ENCODE measurements at places on chromosomes 1 and 21.

- DNase-seq = no peak
Measured at GRCh38 chr1:68174738-68175113, 57.6 kb downstream of the WLS start.

DNA sequence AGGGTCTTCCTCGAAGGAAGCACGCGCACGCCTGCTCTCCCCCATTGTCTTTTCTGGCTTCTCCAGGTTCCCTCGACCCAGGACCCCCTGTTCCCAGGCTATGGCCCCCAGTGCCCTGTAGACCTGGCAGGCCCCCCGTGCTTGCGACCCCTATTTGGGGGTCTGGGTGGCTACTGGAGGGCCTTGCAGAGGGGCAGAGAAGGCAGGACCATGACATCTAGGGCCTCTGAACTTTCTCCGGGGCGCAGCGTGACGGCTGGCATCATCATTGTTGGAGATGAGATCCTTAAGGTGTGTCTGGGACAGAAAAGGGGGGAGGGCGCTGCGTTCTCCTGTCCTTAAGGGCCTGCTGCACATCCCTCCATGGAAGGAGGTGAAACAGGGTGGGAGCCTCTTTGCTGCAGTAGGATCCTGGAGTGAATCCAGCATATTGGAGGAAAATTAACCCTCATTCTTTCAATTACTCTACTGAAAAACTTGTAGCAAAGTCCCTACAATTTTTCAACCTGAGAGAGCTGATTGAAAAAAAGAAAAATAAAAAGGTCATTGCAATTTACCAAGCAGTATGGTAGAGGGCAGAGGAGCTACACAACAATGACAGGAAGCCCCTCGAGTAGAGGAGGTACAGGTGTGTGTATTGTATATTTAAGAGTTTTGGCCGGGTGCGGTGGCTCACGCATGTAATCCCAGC is 777 bp downstream of the FLAD1 start:
- DNase-seq = no peak

GRCh38 chr1:211684791-211685190 is 9.4 kb upstream of the NEK2 start:
- DNase-seq = no peak

GRCh38 chr1:83064589-83065242 is 934.2 kb downstream of the TTLL7 start:
- DNase-seq = no peak

DNA sequence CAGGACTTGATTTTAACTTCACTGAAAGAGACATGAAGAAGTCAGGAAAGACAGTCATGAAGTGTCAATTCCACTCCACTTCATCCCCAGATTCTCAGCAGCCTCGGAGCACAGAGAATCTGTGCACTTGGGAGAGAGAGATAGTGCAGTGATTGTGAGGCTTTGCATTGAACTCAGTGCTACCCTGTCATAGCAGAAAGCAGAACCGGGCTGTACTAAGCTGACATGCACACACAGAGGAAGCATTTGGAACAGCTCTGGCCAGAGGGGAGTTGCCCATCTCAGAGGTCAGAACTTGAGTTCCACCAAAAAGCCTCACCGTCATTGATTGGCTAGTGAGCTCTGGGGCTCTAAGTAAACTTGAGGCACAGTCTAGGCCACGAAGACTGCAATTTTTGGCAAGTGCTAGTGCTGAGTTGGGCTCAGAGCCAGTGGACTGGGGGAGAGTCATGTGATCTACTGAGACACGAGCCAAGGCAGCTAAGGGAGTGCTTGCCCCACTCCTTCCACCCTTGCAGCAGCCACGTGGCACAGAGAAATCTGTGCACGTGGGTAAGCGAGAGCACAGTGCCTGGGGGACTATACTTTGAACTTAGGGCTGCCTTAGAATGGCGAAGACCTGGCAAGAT is 810.2 kb upstream of the ADAMTS5 start:
- DNase-seq = no peak

DNA sequence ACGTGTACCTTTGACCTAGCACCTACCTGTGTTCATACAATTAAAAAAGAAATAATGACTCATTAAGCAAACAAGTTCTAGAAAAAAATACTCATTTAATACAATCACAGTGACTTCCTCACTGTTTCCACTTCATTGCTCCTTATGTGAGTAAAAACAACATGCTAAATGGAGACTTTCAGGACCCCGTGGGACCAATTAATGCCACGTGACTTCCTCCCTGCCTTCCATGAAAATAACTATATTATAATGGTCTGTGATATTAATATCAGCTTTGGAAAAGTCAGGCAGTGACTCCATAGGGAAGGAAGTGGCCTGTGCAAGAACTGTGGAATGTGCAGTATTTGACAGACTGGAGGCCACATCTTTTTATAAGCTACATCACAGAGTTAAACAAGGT is 337.8 kb downstream of the HLX start:
- DNase-seq = no peak

- DNase-seq = no peak
Measured at GRCh38 chr1:65259816-65260215, 49.5 kb upstream of the DNAJC6 start.

GRCh38 chr1:181189691-181190363 is 101.3 kb downstream of the IER5 start:
- DNase-seq = peak; percentile 38

- DNase-seq = peak; percentile 28
Measured at GRCh38 chr1:226662642-226663326, 76.3 kb downstream of the ITPKB start.

DNA sequence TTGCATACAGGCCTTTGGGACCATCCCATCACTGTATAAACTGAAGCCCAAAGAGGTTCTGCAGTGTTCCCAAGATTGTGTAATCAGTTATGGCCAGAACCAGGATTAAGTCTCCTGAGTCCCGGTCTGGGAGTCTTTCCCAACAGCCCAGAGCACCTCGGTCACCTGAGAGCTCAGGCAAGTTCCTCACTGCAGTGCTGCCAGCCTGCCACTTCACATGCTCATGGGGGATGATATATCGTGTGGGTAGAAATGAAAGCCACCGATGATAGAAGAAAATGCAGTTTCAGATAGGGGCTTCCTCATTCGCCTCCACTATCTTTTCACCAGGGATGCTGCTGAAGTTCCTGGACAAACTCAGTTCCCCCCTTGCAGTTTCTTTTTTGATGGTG is 30.4 kb downstream of the FHAD1 start:
- DNase-seq = no peak

DNA sequence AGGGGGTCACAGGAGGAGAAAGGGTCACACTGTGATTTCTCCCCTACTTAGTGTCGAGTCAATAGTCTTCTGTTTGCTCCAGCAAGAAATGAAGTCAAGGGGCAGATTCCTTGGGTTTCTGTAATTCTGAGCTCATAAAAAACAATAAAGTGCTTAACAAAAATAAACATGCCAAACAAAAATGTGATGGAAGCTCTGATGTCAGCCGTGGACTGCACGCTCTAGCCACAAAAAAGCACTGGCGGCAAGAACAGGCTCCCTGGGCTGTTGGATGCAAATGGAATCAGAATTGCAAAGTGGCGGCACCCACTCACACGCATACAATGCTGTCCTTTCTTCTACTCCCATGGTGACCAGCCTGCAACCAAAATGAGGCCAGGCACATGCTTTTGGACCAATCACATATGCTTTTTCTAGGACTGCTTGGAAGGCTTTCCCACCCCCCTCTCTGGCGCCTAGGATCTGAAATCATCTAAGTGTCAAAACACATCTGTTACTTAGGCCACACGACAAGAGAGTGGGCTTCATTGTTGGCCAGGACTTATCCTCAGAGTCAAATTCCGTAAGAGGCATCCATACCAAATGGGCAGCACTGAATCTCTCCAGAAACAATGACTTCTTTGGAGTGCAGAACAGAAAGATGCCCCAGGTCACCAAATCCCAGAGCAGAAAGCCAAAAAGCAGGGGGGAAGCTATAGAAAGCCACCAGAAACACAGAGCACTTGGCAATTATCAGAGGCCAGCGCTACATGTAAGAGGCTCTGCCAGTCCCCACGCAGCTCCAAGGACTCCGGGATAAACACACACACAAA is 9.2 kb downstream of the C1orf198 start:
- no peak for DNase-seq

- DNase-seq = no peak
Measured at GRCh38 chr1:201728731-201729130, 100.2 kb upstream of the IPO9 start.

GRCh38 chr1:117123274-117123673 is 1.7 kb upstream of the TRIM45 start:
- no peak for DNase-seq

DNA sequence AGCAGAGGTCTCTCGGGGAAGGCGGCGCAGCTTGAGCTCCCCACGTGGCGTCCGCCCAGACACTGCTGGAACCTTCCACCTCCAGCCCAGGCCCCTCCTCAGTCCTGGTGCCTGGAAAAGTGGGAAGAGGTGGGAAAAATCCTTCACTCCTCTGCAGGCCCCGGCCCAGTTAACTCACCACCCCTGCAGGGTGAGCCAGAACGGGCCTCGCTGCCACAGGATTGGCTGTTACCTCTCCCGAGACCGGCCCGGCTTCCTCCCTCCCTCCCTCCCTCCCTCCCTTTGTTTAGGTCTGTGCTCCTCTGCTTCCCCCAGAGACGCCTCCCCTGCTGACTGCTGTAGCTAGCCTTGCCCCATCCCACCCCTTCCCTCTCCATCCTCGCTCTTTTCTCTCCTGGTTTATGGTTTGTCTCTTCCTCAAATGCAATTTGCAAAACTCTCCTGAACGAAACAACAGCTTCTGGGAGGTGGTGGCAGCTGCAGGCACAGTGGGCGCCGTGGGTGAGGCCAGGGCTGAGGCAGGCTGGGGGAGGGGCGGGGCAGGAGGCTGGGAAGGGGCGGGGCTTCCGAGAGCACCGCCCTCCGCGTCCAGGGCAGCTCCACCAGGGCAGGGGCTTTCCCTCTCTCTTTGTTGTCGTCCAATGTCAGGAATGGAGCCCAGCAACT is 6.5 kb downstream of the CAPN9 start:
- DNase-seq = no peak

DNA sequence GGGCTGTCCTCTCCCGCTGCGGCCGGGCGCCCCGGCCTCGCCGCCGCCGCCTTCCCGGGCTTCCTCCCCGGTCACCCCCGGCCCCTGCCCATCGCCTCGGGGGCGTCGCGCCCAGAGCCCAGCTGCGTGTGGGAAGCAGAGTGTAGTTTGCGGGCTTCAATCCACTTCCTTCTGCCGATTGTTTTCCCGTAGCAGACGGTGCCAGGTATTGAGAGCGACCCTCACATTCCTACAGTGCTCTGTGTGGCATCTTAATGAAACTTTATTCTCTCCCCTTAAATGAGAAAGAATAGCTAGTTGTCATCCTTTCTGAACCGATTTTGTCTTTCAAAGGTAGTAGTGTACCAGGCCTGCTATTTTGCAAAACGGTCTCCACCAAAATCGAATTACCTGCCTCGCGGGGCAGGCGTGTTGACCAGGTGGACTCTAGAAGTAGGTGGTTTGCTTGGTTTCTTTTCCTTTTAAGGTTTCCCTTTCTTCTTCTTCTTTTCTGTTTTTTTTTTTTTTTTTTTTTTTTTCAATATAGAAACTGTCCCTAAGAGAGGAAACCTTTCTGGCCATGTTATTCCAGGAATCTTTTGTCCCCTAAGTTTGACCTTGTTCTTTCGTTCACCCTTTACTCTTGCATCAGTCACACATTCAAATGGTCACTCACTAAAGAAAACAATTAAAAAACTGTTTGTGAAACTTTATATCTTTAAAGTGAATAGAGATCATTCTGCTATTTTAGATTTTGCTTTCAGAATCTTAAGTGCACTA is 881 bp downstream of the USP25 start:
- DNase-seq = no peak
